ENCODE measurements at places on chromosomes 2 and 18.

- DNase-seq = no peak
Measured at GRCh38 chr2:231113489-231113888, 11.4 kb downstream of the HTR2B start.

- DNase-seq = peak; percentile 51
Measured at GRCh38 chr2:222024932-222025880, 273.6 kb downstream of the PAX3 start.

DNA sequence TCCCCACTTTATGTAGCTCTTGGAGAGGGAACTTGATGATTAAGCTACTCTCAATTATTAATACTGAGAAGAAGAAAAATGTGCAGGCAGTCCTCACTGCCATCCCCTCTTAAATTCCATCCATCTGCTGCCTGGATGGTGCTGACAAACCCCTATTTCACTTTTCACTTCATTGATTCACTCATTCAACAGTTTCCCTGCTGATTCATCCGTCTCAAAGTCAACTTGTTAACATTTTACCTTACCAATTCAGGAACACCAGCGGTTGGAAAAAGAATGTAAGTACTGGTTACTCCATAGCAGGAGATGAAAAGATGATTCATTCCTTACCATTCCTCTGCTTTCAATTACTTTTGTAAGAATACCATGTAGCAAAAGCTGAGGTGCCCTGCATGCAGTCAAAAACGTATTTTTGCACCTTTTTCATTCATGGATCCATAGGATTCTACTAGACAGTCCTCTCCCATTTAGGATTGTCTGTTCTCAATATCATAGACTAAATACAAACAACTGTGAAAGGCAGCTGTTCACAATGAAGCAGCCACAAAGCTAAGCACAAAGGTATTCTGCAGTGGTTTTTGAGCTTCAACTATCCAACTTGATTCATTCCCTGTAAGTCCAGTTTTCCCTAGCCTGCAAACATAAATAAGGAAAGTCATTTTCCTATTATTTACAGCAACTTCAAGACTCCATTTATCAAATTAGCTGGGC, 262.0 kb downstream of the MREG start:
- peak; percentile 95 for DNase-seq

- DNase-seq = peak; percentile 27
Measured at GRCh38 chr2:223897669-223898330, 47.3 kb downstream of the WDFY1 start.

- no peak for DNase-seq
Measured at GRCh38 chr18:11245879-11246278, 96.5 kb upstream of the PIEZO2 start.

DNA sequence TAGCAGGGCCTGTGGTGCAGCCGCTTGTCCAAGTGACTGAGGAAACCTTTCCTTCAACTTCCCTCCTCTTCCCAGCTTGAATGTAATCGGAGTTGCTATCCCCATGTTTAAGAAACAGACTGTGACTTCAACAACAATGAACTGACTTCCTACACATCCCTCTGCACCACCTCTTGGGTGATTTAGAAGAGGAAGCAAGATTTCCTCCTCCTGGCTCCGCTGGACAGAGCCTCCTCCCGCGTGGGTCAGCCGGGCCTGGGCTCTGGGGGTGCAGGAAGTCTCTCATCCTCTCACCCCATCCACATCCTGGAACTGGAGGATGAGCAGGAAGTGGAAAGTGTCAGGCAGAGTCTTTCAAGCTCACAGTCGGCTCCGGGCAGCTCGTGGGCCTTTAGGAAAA, 84.3 kb downstream of the GATA6 start:
- DNase-seq = no peak

DNA sequence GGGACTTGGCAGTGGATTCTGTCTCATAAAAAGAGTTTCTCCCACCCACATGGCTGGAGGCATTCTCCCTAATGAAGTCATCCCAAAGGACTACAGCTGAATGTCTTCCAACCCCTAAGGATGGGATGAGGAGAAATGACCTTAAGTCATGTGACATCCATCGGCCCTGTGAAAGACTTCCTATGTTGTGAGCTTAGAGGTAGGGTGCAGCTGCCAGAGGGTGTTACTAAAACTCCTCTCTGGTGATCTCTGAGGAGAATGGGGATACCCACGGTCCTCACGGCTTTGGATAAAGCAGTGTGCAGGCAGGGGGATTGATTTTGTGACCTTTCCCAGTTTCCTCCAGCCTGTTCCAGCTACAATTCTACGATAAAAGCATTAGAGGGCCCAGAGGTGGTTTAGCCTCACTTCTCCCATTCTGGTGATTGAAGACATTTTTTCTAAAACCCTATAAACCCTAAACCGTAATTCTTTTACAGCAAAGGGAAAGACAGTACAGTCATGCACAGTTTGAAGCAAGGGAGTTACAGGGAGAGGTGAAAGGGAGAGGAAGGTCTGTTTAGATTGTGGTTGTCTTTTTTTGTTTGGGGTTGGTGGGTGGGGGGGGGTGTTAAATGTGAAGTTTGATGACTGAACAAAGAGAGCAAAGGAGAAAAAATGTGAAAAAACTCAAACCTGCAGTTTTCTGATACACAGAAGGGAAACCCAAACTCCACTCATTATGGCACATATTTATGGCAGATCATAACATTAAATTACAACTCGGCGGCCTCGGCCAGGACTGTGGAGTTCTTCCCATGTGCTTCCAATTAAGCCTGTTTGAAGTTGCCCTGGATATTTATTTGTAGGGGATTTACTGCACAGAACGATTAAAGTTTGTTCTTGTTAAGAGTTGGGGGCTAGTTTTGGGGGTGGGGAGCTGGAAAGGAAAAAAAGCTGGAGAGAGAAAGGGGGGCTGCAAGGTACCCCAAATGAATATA, 26.6 kb upstream of the SLC14A2 start:
- no peak for DNase-seq

DNA sequence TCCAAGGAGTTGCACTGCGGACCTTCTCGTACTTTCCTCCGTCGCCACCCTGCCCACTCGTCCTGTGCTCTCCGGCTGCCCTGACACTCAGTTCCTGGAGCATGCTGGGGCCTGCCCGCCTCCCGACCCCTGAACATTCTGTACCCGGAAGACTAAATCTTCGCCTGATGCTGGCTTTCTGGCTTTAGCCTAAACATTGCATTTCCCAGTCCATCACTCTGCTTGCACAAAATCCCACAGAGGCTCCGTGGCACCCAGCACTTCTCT, 550 bp upstream of the SFXN5 start:
- DNase-seq = no peak

GRCh38 chr18:26309281-26309680, 83.0 kb downstream of the TAF4B start:
- DNase-seq = peak; percentile 12

DNA sequence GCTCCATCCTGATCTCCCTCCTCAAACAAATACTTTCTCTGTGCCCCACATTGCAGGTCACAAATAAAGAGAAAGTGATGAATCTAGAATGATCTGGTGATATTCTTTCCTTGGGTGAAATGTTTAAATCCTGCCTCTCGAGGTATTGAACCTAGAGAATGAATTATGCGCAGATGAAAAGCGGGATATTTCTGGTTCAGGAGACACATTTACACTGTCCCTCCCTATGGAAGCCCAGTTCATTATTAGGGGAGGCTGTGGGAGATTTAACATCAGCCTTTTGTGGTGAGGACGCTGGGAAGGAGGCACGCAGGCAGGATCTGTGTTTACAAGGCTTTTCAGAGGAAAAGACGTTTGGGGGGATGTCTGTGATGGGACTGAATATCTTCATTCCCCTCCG, 20.6 kb downstream of the MAPRE2 start:
- DNase-seq = no peak

DNA sequence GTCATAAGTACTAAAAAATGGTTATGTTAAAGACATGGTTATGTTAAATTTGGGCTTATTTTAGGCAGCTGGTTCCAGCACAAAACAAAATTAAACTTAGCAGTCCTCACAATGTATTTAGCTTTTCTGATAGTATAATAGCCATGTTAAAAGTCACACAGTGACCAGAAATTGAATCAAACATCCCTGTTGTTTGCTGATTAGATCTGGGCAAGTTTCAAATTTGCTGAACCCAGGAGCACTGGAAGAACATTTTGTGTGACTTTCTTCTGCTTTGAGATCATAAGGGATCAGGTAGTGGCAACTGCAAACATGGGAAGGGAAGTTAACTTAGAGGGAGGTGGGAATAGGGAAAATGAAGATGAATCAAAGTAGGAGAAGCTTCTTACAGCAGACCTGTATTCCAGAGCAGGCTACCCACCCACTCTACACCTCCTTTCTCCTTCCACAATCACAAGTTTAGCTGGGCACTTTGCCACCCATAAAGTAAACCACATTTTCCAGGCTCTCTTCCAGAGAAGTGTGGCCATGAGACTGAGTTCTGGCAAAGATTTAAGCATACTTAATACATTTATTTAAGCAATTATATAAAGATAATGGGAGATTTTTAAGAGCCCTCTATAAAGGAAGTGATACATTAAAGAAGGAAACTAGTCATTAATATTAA, 616.1 kb upstream of the LRATD1 start:
- DNase-seq = no peak

GRCh38 chr2:47737191-47737975, 45.6 kb upstream of the MSH6 start:
- peak; percentile 15 for DNase-seq

GRCh38 chr2:43609290-43609918, 13.6 kb upstream of the THADA start:
- DNase-seq = peak; percentile 44

DNA sequence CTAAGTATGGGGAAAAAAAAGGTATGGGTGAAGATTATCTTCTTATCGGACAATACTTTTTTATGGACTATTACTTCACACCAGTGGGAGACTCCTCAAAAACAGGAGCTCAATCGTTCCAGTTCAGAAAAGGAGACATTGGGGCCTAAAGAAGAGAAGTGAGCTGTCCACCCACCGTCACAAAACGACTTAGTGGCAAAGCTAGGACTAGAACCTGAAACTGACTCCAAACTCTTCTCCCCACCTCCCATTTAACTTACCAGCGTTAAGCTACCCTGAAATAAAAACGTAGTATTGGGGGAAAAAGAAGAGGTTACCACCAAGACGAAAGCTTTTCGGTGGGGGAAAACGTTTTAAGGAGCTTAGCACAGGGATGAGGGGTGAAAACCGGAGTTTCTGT, 503 bp downstream of the GTF3C3 start:
- DNase-seq = peak; percentile 8

DNA sequence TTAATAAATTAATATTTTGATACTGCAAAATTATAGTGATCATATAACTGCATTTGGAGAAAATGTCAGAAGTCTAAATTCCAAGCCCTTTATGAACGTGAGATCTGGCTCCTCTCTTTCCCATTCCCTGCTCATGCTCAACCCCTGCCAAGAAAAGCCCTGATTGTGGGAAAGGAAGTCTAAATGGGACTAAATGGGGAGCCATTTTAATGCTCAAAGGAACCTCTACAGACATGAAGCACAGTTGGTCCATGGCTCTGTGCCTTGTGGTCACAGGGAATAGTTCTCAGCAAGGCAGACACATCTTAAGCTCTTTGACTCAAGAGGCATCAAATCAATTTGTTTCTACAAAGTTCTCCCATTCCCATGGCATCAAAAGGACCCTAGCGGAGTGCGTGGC, 29.3 kb upstream of the INSIG2 start:
- no peak for DNase-seq

- DNase-seq = no peak
Measured at GRCh38 chr2:116141891-116142474, 1672.5 kb upstream of the DDX18 start.

DNA sequence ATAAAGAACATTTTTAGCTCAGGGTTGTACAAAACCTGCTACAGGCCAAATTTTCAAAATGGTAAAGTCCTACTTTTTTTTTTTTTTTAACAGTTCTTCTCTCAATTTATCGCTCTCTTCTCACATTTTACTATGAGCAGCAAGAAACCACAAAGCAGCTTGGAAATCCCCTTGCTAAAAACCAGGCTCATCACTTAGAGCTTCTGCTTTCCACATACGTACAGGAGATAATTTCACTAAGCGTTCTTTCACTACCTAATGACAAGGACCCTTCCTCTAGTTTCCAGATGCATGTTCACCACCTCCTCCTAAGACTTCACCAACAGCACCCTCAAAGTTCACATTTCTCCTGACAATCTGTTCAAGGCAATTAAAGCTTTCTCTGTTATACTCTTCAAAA, 294.9 kb upstream of the CYRIA start:
- DNase-seq = no peak

DNA sequence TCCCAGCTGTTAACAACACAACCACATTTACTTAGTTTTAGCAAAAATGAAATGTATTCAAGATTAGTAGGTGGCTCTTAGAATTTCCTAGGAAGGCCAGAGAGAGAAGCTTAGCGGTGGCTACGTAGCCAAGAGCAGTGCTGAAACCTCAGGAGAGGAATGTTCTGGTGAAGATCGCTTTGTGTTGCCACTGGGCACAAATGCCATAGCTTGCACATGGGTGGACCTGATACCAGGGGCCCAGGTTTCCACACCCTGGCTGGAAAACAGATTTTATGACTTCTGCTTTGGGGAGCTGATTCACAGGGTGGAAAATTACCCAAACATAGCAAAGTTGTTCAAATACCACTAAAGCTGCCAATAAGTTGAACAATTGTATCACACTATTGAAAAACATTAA, 43.4 kb downstream of the THUMPD2 start:
- no peak for DNase-seq

GRCh38 chr2:117351396-117351795, 463.1 kb upstream of the DDX18 start:
- DNase-seq = no peak

- no peak for DNase-seq
Measured at GRCh38 chr18:71114550-71115210, 825.8 kb downstream of the SOCS6 start.

- DNase-seq = no peak
Measured at GRCh38 chr2:216299588-216299987, 72.7 kb downstream of the MARCHF4 start.

DNA sequence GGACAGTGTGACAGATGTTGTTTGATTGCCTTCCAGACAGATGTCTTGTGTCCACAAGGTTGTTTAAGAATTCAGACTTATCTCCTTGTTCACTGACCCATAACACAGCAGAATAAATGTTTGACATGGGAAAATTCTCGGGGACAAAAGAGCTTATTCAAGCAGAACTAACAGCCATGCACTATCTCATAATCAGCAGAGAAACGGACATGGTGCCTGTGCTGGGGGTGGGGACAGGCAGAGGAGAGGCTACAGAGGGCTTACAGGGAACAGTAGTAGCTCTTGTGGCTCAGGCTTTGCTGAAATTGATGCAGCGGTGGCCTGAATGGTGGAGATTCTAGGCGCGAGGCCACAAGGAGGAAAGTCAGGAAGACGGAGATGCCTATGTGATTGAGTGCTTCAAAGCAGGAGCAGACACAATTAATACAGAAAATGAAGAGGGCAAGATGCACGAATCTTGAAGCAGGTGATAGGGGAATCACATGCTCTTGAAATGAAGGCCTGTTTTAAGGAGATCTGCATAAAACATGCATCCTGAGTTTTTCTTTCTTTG, 62.0 kb upstream of the CAB39 start:
- DNase-seq = peak; percentile 82

Data from kidney tubule cell (primary cell).